NCI-H526 (cell line): ENCODE measurements at places on chromosomes 12 and 14.

- no peak for DNase-seq
Measured at GRCh38 chr12:33222357-33222756, 217.3 kb downstream of the SYT10 start.

DNA sequence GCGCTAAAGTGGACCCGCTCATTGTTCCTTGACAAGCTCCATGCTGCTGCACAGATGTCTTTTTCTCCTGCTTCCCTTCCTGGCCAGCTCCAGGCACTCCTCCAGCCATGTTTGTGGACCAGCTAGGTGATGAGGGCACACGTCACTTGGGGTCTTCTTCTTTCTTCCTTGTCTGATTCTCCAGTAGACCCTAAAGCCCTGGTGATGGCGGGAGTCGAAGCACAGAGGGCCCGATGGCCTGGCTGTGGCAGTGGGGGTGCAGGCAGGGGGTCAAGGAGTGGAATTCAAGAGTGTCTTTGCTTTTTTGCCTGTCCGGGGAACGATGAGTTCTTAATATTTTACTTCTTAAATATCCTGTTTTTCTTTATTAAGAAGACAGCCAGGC is 23.0 kb upstream of the AMN start:
- no peak for DNase-seq

- DNase-seq: peak; percentile 26
Measured at GRCh38 chr14:24095271-24096068, 1.4 kb downstream of the PCK2 start.

GRCh38 chr12:26340649-26341048 is 145.3 kb downstream of the SSPN start:
- no peak for DNase-seq

- DNase-seq: no peak
Measured at GRCh38 chr14:61889914-61890351, 127.7 kb downstream of the SNAPC1 start.

GRCh38 chr12:4269279-4269991 is 4.1 kb upstream of the CCND2 start:
- DNase-seq: no peak

GRCh38 chr12:9084417-9084816 is 31.3 kb downstream of the A2M start:
- DNase-seq: no peak

GRCh38 chr14:75803765-75804164 is 142.7 kb downstream of the TTLL5 start:
- DNase-seq: no peak
